ENCODE measurements at places on chromosomes 2 and 18.

DNA sequence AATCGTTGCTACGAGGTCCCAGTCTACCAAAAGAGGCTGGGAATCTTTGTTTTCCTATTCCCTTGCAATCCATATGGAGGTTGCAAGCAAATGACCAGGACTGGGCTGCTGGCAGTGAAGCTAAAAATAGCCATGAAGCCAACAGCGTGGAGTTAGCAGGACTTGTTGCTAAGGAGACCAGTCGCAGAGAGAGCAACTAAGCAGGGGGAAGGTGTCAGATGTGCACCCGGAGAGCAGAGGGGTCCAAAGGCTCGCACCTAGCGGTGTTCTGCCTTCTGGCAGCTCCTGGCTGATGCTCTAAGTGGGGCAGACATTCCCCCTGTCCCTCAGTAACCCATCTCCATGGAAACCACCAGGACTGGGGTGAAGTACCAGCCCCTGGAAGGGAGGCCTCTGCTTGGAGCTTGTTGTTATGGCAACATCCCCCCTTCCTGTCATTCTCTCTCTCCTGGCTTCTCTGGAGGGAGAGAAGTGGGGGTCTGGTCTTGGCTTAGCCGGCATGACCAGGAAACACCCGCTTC is 84.6 kb downstream of the DNMT3A start:
- no peak for DNase-seq

GRCh38 chr2:118813601-118814339 is 33.7 kb downstream of the EN1 start:
- DNase-seq, result no peak

GRCh38 chr18:8515142-8515865 is 93.9 kb upstream of the RAB12 start:
- DNase-seq, result no peak

- no peak for DNase-seq
These were observed 1383.3 kb upstream of the CDH2 start for GRCh38 chr18:29560270-29560669.

- DNase-seq, result no peak
These were observed 474 bp upstream of the GCA start for GRCh38 chr2:162343492-162343823.

GRCh38 chr2:114661971-114662939 is 219.8 kb downstream of the DPP10 start:
- no peak for DNase-seq

DNA sequence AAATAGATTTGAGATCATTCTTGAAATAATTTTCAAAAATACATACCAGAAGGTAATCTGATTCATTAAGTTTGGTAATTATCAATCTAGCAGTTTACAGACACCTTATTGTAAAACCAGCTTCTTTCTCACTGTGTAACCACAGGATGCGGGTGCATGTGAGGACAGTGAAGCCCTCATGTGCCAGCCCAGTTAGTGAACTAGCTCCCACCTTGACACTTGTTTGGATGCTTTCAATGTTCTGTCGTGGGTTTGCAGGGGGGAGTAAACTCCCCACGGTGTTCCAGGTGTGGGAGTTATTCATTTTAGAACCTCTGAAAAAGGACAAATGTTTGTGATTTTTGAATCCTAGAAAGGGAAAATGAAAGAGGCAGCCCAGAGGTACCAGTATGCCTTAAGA is 59.0 kb downstream of the WDSUB1 start:
- DNase-seq, result no peak

DNA sequence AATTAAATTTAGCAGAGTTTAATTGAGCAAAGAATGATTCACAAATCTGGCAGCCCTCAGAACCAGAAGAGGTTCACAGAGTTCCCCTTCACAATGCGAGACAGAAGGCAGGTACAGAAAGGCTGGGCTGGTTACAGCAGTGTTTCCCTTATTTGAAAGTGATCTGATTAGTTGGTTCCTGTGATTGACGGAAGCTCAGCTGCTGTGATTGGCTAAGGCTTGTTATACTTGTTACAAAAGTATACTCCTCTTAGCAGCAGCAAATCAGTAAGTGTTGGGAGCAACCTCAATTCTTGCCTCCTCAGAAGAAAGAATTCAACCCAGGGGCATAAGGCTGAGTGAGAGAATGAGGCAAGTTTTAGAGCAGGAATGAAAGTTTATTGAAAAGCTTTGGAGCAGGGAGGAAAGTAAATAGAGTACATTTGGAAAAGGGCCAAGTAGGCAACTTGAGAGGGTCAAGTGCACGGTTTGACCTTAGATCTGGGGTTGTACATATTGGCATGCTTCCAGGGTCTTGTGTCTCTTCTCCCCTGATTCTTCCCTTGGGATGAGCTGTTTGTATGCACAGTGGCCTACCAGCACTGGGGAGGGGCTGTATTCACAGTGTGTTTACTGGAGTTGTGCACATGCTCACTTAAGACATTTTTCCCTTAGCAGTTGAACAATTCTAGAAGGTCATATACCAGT is 431.8 kb upstream of the RAB12 start:
- DNase-seq, result no peak

GRCh38 chr18:12946549-12947284 is 1.1 kb upstream of the SEH1L start:
- DNase-seq, result peak; percentile 2

- DNase-seq, result no peak
These were observed 92.6 kb downstream of the RDH14 start for GRCh38 chr2:18467749-18468360.

Measured in stimulated activated CD4-positive, alpha-beta T cell treated with anti-CD3 and anti-CD28 coated beads, TNF-alpha, amount 100 ng/mL, for 4 hours (primary cell).